IMR-90 (cell line): ENCODE measurements at places on chromosomes 7 and 10.

- no peak overlapping the region for H3K27ac ChIP-seq
- peaks cover 7% of the 10 kb centered on the region for H3K36me3 ChIP-seq
- DNase-seq = no peak
- H3K4me3 ChIP-seq = no peak overlapping the region
Observed at GRCh38 chr7:157426463-157427301, 89.9 kb downstream of the DNAJB6 start.

GRCh38 chr10:113300617-113301016, 252.2 kb upstream of the HABP2 start:
- DNase-seq = no peak
- no peak overlapping the region for H3K27ac ChIP-seq
- no peak overlapping the region for H3K4me3 ChIP-seq
- no peaks in the 10 kb centered on the region; the same call in none of the 2 replicates for H3K27me3 ChIP-seq

- H3K36me3 ChIP-seq = no peaks in the 10 kb centered on the region
- peaks cover 78% of the 10 kb centered on the region for H3K27me3 ChIP-seq
- DNase-seq = peak; percentile 13
- no peak overlapping the region for H3K27ac ChIP-seq
- H3K4me1 ChIP-seq = no peaks in the 10 kb centered on the region; the same call in 1 of the 2 replicates
- no peak overlapping the region for H3K4me3 ChIP-seq
Observed at GRCh38 chr10:100728928-100729861, 16.2 kb upstream of the PAX2 start.

GRCh38 chr7:156545979-156546378, 94.6 kb upstream of the RNF32 start:
- H3K4me3 ChIP-seq = no peak overlapping the region
- no peak overlapping the region for H3K27ac ChIP-seq
- no peaks in the 10 kb centered on the region for H3K4me1 ChIP-seq
- H3K36me3 ChIP-seq = no peaks in the 10 kb centered on the region

DNA sequence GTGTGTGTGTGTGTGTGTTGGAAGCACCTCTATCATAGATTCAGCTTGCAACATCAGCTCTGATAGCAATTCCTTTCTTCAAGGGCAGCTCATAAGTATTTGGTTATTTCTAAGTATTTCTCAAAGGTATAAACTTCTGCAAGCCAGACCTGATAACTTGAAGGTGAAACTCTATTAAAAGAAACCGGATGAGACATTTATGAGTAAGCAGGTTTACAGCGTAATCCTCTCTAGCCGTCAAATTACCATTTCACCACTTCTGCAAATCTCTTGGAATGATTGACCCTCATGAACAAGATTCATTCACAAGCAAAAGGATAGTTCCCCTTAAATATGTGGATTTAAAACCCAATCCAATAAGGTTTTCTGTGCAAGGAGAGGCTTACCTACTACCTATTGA, 23.1 kb downstream of the PDE1C start:
- H3K27ac ChIP-seq = no peak overlapping the region
- H3K4me1 ChIP-seq = peaks cover 4% of the 10 kb centered on the region
- no peaks in the 10 kb centered on the region for H3K27me3 ChIP-seq

- no peak overlapping the region for H3K27ac ChIP-seq
- H3K4me3 ChIP-seq = no peak overlapping the region
- H3K4me1 ChIP-seq = no peaks in the 10 kb centered on the region
- H3K27me3 ChIP-seq = peaks cover 82% of the 10 kb centered on the region
- no peak for DNase-seq
Observed at GRCh38 chr10:97182288-97182990, 3.3 kb downstream of the SLIT1 start.

GRCh38 chr7:97317575-97317974, 200.1 kb downstream of the SDHAF3 start:
- no peaks in the 10 kb centered on the region for H3K27me3 ChIP-seq
- no peaks in the 10 kb centered on the region for H3K4me1 ChIP-seq
- H3K36me3 ChIP-seq = no peaks in the 10 kb centered on the region
- no peak overlapping the region for H3K27ac ChIP-seq
- H3K4me3 ChIP-seq = no peak overlapping the region
- no peak for DNase-seq

- no peak for DNase-seq
- H3K4me3 ChIP-seq = no peak overlapping the region
- no peaks in the 10 kb centered on the region for H3K27me3 ChIP-seq
- H3K27ac ChIP-seq = no peak overlapping the region
- H3K4me1 ChIP-seq = no peaks in the 10 kb centered on the region
Observed at GRCh38 chr7:26005683-26006410, 146.2 kb upstream of the NFE2L3 start.

DNA sequence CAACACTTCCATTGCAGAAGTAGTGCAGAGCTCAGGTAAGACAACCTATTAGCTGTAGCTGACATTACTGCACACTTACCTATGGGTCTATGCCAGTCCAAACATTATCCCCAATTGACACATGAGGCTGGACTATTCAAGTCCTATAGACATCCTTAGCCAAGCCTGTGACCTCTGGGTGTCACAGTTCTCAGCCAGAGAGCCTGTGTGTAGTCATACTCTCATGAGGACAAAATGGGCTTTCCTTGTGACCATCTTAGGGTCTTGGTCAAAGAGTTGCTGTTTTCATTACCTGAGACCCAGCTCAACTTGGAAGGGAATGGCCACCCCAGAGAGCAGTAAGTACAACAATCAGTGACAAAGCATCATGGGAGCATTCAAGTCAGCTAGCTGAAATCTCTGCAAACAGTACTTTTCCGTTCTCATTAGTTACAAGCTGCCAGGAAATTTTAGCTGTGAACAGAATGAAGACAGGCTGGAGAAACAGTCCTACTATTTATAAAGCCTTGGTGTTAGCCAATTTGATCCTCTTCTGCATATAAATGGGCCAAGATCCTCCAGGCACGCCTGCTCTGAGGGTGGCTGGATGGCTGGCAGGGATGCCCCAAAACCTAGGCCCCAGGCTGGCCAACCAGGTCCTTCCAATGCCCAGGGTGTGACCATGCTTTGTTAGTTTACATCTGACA, 44.3 kb downstream of the NUDCD3 start:
- H3K4me3 ChIP-seq = no peak overlapping the region
- H3K27ac ChIP-seq = no peak overlapping the region
- no peak for DNase-seq
- peaks cover 16% of the 10 kb centered on the region for H3K36me3 ChIP-seq

DNA sequence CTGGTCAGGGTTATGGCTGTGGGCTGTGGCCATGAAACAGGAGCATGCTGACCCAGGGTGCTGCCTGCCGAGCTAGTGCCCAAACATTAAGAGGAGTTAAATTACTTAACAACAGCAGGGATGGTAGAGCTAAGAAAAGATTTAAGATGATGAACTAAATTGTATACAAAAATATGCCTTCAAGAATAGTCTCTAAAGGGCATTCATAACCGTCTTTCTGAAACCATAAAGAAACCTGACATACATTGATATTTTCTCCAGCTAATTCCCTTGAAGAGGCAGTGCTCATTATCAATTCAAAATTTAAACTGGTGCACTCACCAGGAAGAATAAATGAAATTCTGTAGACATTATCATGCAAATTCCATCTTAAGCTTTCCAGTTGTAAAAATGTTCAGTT, 265.8 kb upstream of the TAC1 start:
- H3K4me1 ChIP-seq = no peaks in the 10 kb centered on the region
- no peaks in the 10 kb centered on the region for H3K27me3 ChIP-seq
- H3K4me3 ChIP-seq = no peak overlapping the region
- H3K27ac ChIP-seq = no peak overlapping the region
- no peak for DNase-seq

DNA sequence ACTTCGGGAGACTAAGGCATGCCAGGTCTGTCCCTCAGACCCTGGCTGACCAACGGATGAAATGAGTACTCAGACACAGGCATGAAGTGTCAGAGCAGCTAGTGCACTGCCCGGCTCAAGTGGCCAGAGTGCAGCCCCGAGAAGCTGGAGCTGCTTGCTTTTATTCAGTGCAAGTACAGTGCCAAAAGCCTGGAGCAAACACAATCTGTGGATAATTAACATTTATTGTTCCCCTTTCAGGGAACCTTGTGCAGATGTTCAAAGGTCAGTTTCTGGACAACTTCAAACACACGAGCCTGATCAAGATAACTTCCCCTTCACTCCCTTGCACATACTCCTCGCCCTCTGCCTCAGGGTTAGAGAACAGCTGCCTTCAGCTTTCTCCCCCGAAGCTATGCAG, 7.9 kb upstream of the ATE1 start:
- H3K36me3 ChIP-seq = no peaks in the 10 kb centered on the region
- no peaks in the 10 kb centered on the region for H3K4me1 ChIP-seq
- H3K4me3 ChIP-seq = no peak overlapping the region
- H3K27me3 ChIP-seq = no peaks in the 10 kb centered on the region
- H3K27ac ChIP-seq = no peak overlapping the region
- no peak for DNase-seq

- DNase-seq = no peak
- no peaks in the 10 kb centered on the region for H3K36me3 ChIP-seq
- H3K4me1 ChIP-seq = no peaks in the 10 kb centered on the region
- H3K27ac ChIP-seq = no peak overlapping the region
Observed at GRCh38 chr7:73316521-73316920, 7.9 kb upstream of the NSUN5 start.

DNA sequence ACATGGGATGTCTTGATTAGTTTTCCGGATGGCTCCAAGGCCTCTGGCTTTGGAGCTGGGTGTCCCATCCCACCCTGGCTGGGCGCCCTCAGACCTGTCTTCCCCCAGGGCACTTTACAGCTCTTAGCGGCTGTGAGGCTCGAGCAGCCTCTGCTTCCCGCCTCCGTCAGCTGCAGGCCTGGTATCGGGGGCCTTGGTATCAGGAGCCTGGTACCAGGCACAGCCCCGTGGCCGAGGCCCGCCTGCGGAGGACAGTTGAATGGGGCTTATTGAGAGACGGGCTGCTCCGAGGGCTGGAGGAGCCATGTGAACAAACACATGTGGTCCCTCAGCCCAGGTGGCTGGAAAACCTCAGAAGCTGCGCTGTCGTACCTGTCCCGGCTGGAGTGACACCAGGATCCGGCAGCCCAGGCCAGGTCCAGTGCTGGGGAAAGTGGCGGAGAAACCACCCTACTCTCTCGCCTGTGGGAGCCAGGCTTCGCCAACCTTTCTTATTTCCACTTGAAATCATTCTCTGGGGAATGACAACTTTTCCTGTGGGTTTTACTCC, 23.9 kb upstream of the AP5Z1 start:
- no peak overlapping the region for H3K27ac ChIP-seq
- peaks cover 60% of the 10 kb centered on the region for H3K36me3 ChIP-seq
- peaks cover 3% of the 10 kb centered on the region; the same call in 1 of the 2 replicates for H3K4me1 ChIP-seq
- no peak overlapping the region for H3K4me3 ChIP-seq

DNA sequence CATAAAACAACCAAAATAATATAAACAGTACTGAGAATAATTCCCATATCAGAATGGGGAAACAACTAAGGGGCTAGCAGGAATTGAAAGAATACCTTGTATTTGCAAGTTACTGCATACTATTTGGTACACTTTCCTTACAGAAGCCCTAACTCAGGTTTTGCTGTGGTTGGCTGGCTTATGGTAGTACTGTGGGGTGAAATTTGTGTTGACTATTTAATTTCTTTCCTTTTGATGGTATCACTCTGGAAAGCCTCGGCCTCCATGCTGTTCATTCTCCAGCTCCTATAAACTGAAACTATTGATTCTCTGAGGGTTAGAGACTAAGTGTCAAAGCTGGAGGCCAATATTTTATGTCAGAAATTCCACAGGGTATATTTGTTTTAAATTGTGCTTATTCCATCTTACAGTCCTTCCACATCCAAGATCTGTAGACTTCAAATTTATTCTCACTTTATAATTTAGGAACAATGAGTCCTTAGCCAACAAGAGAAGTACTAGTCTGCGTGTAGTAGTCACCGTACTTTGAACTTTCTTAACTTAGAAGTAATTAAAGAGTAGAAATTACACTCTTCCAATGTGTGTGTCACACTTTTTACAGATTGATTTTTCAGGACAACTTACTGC, 13.4 kb downstream of the SKIDA1 start:
- no peak overlapping the region for H3K4me3 ChIP-seq
- H3K4me1 ChIP-seq = peaks cover 7% of the 10 kb centered on the region; the same call in 1 of the 2 replicates
- DNase-seq = no peak
- no peak overlapping the region for H3K27ac ChIP-seq

DNA sequence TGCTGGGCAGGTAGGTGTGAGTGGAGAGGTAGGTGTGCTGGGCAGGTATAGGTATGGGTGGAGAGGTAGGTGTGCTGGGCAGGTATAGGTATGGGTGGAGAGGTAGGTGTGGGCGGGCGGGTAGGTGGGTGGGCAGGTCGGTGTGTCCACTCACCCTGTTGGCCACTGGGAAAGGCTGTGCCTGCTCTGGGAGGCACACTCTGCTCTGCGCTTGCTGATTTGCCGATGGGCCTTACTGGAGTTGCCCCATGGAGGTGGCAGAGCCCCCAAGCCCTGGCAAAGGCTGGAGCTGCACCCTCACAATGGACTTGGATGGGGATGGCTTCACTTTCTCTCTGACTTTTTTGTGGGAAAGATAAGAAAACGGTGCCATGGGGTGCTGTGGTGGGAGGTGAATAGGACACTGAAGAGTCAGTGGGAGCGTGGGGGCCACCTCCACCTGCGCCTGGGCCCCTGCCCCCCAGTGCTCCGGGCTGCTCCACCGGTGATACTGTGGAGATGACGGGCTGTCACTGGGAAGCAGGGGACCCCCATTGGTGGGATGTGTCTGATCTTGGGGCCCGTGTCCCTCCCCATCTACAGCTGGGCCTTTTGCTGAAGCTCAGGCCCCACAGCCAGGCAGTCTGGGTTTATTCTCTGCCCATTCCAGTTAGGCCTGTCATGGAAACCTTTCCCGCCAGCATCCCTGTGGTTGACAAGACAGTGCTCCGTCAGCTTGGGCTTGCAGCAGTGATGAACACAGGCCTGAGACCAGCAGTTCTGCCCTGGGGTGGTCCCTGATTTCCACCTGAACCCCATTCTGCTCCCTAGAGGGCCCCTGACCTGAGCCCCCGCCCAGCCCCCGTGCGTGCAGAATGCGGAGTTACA, 75.0 kb downstream of the NKX6-2 start:
- no peak overlapping the region for H3K27ac ChIP-seq
- DNase-seq = no peak
- H3K4me1 ChIP-seq = no peaks in the 10 kb centered on the region
- H3K36me3 ChIP-seq = peaks cover 6% of the 10 kb centered on the region; the same call in 1 of the 2 replicates

DNA sequence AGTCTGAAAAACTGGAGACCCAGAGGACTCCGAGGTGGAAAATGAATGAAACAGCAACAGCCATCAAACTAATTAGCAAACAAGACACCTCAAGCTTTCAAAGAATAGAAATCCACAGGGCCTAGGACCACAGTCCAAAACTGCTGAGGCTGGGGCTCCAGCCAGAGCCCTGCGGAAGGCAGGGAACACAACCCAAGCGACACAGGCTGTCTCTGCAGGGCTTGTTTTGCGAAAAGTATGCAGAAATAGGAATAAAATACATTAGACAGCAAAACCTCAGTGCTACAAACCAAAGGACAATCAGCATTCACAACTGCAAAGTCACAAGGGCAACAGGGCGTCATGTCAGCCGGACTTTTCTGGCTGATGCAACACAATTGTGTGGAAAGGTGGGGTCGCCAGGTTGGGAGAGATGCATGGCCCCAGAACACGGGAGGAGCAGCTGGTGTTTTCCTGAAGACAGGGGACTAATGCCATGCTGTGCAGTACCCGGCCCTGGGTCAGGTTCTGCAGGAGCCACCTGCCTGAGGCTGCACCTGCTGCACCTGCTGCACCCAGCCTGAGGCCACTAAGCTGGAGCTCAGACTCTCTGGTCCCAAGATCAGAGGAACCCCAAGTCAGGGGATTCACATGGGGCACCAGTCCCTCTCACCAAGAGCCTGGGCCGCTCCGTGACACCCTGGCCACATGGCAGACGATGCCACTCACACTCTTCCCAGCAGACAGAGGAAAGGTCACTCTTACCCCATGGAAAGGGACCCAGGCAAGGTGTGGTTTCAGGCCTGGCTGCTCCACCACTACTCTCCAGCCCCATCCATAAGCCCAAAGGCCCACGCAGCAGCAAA, 74.2 kb downstream of the MAD1L1 start:
- no peak overlapping the region for H3K27ac ChIP-seq
- peaks cover 4% of the 10 kb centered on the region for H3K36me3 ChIP-seq
- no peaks in the 10 kb centered on the region for H3K27me3 ChIP-seq
- H3K4me3 ChIP-seq = no peak overlapping the region

GRCh38 chr10:70162151-70162891, 8.0 kb downstream of the SAR1A start:
- DNase-seq = no peak
- H3K27me3 ChIP-seq = no peaks in the 10 kb centered on the region
